ENCODE measurements at places on chromosomes 16 and 17.
A peak's percentile ranks its signal among the peaks of the same experiment; 100 is the strongest.

DNA sequence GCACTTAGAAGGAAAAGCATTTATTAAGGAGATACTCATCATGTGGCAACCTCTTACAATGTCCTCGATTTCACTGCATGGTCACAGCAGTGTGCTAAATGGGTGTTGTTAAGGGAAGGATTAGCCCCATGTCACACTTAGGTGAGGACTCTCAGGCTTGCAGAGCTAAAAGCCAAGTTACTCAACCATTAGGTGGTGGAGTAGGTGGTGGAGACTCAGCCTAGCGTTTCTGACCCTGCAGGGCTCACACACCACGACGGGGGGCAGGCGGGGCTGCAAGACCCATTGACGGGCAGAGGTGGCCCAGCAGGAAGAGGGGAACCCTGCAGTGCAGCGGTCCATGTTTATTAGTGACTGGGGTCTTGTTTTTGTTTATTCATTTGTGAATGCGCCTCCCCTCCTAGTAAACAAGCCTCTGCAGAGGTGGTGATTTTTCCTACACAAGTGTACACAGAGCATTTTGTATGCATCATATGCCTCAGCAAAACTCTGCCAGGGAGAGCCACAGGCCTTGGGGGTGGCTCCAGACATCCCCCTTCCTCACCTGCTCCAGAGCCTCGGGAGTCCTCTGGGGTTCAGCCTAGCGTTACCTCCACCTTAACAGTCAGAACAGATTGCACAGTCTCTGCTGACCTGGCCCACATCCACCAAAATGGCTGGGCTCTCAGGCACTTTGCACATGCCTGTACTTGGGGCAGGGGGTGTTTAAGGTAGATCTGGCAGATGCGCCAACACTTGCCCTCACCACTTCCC lies 216.7 kb downstream of the C16orf95 start:
- DNase-seq: no peak

DNA sequence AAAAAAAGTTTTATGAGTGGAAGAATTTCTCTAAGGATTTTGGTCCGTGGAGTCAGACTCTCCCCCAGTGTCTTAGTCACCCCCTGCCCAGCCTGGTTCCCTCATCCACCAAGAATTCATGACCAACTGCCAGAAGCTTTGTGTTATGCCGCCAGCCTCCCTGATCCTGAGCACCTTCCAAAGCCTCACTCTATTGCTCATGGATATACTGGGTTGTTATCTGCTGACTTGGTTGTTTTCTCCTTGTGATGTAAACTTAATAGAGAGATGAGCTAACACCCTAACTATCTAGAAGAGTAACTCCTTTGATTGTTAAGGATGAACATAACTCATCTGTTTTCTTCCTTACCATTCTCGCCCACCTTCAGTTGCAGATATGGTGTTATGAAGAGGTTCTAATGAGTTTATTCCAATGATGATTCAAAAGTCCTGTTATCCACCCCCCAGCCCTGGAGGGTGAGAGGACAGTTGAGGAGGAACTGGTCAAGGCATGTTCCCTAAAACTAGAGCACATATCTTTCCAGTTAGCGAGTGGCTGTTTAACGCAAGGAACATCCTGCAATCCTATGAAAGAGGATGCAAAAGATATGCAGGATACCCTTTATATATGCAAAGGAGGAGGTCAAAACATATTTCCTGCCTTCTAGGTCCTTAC lies 1.5 kb upstream of the PSMD3 start:
- no peak for DNase-seq

GRCh38 chr16:2715519-2715918 lies 4.5 kb downstream of the PRSS27 start:
- peak; percentile 73 for DNase-seq

- DNase-seq: no peak
Measured at GRCh38 chr17:57874434-57875289, 24.8 kb upstream of the MRPS23 start.

- DNase-seq: no peak
Measured at GRCh38 chr16:15880434-15881308, 7.7 kb downstream of the CEP20 start.

DNA sequence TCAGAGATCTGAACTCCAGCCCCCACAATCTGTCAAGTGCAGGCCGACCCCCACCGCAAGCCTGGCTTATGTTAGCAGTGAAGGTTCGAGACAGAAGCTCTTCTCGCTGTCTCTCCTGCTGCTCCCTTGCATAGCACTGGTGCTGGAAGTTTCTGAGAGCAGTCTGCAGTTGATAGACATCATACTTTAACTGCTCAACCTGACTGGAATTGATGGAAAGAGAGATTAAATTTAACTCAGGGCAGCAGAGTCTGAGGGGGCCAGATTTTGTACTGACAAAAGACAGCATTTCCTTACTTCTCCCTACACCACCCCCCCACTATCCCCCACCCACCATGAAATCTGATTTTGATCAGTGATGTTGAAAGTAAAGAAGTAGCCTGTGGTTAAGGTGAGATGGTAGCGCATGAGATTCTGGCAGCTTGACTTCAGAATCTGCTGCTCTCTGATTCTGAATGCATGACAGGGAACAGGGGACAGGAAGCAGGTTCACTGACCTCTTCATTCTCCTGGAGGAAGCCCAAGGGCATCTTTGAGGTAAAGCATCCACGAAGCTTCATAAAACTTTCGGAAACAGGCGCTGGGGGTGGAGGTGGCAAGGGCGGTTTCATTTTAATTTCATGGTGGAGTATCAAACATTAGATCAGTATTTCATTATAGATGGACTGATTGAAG lies 44.3 kb upstream of the TMEM97 start:
- no peak for DNase-seq

- no peak for DNase-seq
Measured at GRCh38 chr17:16909472-16910246, 62.3 kb downstream of the TNFRSF13B start.

DNA sequence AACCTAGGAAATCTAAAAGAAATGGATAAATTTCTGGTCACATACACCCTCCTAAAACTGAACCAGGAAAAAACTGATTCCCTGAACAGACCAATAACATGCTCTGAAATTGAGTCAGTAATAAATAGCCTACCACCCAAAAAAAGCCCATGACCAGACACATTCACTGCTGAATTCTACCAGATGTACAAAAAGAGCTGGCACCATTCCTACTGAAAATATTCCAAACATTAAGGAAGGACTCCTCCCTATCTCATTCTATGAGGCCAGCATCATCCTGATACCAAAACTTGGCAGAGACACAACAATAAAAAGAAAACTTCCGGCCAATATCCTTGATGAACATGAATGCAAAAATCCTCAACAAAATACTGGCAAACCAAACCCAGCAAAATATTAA lies 52.9 kb downstream of the TTC19 start:
- no peak for DNase-seq

- peak; percentile 47 for DNase-seq
Measured at GRCh38 chr17:48543107-48543853, 1.6 kb downstream of the HOXB2 start.

GRCh38 chr16:84874983-84875382 lies 55.2 kb downstream of the CRISPLD2 start:
- no peak for DNase-seq

DNA sequence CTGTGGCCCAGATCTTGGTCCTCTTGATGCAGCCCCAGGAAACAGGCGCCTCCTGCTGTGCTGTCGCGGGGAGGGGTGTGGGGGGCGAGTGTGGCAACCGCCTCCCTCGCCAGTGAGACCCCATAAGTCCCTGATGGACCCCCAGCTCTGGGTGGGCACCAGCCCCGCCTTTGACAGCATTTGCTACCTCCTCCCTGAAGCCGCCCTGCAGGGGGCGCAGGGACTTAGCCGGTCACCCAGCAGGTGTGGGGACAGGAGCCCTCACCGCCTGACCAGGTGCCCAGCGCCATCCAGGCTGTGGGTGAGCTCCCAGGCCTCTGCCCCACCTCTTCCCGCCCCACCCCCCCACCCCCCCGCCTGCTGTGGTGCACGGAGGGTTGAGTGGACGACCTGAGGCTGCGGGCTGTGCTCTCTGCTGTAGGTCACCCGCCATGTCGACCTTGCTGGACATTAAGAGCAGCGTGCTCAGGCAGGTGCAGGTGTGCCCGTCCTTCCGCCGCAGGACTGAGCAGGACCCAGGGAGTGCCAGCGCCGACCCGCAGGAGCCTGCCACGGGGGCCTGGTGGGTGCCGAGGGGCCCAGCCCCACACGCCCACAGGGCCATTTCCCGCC lies 4.8 kb downstream of the BAIAP3 start:
- peak; percentile 16 for DNase-seq

- no peak for DNase-seq
Measured at GRCh38 chr17:66406701-66407644, 104.6 kb downstream of the PRKCA start.

DNA sequence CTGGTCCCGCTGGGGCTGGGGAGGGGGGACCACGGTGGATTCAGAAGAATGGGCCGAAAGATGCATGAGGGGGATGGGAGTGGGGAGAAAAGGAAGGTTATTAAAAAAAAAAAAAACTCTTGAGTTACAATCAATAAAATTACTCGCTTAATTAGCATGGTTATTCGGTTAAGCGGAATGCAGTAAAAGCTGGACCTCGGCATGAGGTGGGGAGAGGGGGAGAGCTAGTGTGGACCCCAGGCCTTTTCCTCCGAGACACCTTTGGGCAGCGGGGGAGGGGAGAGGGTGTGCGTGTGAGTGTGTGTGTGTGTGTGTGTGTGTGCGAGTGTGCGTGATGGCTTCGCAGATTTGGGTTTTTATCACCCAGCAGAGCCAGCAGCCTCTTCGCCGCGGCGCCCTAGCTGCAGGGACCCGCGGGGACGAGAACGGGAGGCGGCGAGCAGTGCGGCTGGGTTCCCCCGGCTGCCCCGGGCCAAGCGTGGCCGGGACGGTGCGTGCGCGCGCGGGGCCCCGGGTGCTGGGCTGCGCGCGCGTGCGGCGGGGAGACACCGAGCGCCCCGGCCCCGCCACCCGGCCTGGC lies 3.7 kb downstream of the BAHCC1 start:
- no peak for DNase-seq

DNA sequence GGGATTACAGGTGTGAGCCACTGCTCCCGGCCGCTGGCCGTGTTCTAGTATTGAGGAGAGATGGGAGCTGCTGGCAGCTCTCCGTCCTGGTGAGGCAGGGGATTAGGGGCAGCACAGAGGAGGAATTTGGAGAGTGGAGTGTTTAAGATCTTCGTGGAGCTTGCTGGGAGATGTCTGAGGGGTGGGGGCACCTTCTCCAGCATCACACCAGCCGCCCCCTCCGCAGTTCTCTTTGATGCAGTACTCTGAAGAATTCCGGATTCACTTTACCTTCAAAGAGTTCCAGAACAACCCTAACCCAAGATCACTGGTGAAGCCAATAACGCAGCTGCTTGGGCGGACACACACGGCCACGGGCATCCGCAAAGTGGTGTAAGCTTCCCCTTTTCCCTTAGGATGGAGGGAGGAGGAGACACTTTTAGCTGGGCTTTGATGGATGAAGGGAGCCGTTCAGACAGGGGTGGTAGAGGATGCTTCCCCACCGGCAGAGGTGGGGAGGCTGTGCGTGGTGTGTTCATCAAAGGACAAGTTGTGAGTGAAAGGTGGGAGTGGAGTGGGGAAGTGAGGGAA lies 11.9 kb downstream of the ITGAM start:
- DNase-seq: no peak

DNA sequence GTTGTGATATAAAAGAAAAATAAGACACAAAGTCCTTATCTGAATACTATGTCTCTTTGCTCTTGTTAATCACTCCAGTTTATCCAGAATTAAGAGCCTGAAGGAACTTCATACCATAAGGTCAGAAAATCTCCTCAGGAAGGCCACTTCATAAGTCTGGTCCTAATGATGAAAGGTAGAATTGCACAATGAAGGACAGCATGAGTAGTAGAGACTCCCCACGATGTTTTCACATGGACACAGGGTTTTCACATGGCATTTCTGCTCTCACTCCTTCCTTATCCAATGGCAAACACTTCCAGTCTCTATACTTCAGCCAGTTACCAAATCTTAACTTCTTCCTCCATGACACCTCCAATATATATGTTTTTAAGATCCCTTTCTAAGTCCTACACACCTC lies 10.2 kb upstream of the C17orf78 start:
- DNase-seq: no peak

GRCh38 chr17:81967533-81968395 lies 6.8 kb upstream of the NOTUM start:
- peak; percentile 86 for DNase-seq

DNA sequence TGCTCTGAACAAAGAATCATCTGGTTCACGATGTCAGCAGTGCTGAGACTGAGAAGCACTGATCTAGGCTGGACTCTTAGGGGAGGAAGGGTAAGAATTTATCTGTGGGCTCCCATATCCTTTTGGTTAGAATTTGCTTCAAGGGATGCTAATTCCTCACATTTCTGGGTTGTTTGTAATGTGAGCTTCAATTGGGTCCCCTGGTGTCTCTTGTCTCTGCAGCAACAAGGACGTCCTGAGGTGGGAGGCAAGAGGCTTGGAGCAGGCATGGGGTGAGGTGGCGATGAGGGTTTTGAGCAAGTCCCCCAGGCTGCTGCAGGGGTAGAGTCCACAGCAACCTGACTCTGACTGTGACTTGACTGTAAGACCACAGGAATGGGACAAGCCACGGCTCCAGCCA lies 213.8 kb upstream of the NLRP1 start:
- no peak for DNase-seq

- DNase-seq: no peak
Measured at GRCh38 chr17:78252111-78252634, 20.7 kb downstream of the TMEM235 start.

DNA sequence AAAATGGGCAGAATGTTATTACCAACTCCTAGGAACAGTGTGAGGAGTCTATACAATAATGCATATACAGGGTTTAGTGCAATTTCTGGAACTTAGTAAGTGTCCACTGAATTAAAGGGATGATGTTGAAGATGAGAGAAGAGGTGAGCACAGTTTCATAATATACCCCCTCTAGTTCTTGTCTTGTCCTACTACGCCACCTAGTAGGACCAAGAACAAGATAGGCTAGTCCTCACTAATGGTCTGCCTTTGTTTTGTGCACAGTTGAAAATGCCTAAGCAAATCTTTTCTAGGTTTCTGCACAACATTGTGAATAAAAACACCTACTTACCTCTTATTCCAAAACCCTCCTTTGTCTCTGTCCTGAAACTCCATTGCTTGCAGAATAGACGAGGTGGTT lies 670.2 kb downstream of the CDH8 start:
- no peak for DNase-seq

GRCh38 chr16:86245351-86245750 lies 265.0 kb upstream of the FOXF1 start:
- DNase-seq: no peak

GRCh38 chr17:67620636-67621035 lies 97.1 kb upstream of the NOL11 start:
- no peak for DNase-seq

DNA sequence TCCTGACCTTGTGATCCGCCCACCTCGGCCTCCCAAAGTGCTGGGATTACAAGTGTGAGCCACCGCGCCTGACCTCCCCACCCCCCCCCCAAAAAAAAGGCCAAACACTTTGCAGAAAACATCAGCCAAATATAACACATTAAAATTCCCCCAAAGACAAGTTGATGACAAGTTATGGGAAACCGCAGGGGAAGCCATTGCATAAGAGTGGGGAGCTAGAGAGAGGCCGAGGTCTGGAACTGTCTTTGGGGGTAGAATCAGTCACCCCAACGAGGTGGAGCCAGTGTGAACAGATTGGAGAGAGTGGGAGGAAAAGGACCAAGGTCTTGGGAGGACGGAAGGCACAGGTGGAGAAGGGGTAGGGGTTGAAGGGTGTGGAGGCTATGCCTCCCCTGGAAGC lies 2.8 kb downstream of the DRC3 start:
- DNase-seq: no peak

- DNase-seq: peak; percentile 83
Measured at GRCh38 chr16:31033709-31034492, 543 bp downstream of the STX4 start.
